ENCODE measurements at places on chromosomes 13 and 19.
A peak's percentile ranks its signal among the peaks of the same experiment; 100 is the strongest.

DNA sequence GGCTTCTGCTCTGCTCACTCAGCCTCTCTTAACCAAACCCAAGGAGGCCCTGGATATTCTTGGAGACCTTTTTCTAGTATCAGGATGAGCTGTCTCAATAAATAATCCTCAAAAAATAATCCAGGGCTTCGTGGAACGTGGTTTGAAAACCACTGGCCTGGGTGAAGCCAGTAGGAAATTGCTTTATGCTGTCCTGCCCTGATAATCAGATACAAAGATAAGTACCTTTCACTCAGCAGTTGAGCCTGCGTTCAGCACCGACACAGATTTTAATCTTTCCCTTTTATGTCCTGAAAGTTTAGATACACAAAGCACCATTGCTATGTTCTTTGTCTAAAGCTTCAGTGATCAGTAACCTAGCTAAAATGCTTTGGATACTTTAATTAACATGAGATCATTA, 460.0 kb downstream of the RFC3 start:
- no peaks in the 10 kb centered on the region for H3K36me3 ChIP-seq
- no peak overlapping the region for H3K4me3 ChIP-seq
- H3K4me1 ChIP-seq = no peaks in the 10 kb centered on the region

- H3K27ac ChIP-seq = no peak overlapping the region
- DNase-seq = no peak
- no peak overlapping the region for H3K4me3 ChIP-seq
- H3K27me3 ChIP-seq = peaks cover 14% of the 10 kb centered on the region
Measured at GRCh38 chr13:101423872-101424271, 7.6 kb upstream of the NALCN start.

DNA sequence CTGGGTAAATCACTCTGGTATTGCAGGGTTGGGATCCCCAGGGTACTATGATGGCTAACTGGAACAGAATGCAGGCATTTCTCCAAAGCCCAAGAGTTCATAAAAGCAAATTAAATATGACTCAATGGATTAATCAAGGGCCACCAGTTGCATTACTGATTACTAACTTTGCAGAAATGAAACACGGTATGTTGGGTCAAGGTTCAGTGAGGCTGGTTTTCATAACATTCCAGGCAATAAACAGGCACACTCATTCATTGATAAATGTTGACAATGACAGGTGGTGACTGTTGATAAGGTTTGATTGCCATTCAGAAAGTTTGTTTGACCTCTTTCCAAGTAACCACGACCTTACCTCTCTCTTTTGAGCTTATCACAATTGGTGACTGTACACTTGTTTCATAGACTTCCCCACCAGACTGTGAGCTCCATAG, 506 bp upstream of the AP1M1 start:
- H3K4me1 ChIP-seq = peaks cover 28% of the 10 kb centered on the region
- peak overlapping the region; percentile 90 for H3K27ac ChIP-seq
- H3K4me3 ChIP-seq = peak overlapping the region; percentile 88
- peaks cover 7% of the 10 kb centered on the region for H3K36me3 ChIP-seq
- no peak for DNase-seq
- H3K27me3 ChIP-seq = no peaks in the 10 kb centered on the region

DNA sequence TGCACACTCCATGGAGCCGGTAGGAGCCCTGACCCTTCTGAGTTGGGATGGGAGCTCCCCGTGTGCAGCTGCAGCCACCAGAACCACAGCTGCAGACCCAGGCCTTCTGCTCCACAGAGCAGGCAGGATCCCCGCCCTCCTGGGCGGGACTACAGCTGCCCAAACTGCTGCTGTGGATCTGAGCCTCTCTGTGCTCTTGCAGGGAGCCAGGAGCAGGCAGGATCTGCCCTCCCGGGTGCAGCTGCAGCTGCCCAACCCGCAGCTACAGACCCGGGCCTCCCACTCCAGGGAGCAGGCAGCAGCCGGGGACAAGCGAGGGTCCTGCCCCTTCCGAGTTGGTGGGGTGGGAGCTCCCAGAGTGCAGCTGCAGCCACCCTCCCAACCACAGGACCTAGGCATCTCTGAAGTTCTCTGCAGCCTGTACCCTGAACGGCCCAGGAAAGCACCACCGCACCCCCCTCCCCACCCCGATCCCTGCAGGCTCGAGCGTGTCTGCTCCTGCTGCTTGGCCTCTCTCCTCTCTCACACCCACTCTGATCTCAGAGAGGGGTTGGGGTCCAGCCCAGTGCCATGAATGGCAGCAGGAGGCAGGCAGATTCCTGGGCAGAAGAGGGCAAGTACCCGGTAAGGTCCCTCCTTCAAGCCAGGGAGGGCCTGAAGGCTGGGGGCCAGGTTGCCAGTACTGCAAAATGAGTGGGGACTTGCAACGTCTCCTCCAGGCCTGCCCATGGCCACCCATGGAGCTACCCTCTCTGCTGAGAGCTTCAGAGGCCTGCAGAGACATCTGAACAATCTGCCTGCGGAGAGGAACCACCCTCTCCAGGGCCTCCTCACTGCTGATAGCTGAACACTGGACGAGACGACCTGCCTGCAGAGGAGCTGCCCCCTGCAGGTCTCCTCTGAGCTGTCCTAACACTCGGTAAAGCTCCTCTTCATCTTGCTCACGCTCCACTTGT, 16.4 kb upstream of the EMP3 start:
- peaks cover 24% of the 10 kb centered on the region for H3K4me1 ChIP-seq
- no peaks in the 10 kb centered on the region for H3K36me3 ChIP-seq
- no peak for DNase-seq
- no peak overlapping the region for H3K27ac ChIP-seq
- H3K27me3 ChIP-seq = peaks cover 21% of the 10 kb centered on the region
- no peak overlapping the region for H3K4me3 ChIP-seq

- no peak overlapping the region for H3K27ac ChIP-seq
- DNase-seq = no peak
- H3K4me3 ChIP-seq = no peak overlapping the region
- peaks cover 13% of the 10 kb centered on the region for H3K27me3 ChIP-seq
- H3K4me1 ChIP-seq = peaks cover 78% of the 10 kb centered on the region
Measured at GRCh38 chr13:106473154-106473553, 62.3 kb downstream of the EFNB2 start.

- H3K27me3 ChIP-seq = no peaks in the 10 kb centered on the region
- H3K36me3 ChIP-seq = peaks cover 11% of the 10 kb centered on the region
- DNase-seq = peak; percentile 77
- peak overlapping the region; percentile 68 for H3K4me3 ChIP-seq
- H3K4me1 ChIP-seq = peaks cover 27% of the 10 kb centered on the region
Measured at GRCh38 chr19:48419158-48419920, 25.9 kb downstream of the GRIN2D start.

DNA sequence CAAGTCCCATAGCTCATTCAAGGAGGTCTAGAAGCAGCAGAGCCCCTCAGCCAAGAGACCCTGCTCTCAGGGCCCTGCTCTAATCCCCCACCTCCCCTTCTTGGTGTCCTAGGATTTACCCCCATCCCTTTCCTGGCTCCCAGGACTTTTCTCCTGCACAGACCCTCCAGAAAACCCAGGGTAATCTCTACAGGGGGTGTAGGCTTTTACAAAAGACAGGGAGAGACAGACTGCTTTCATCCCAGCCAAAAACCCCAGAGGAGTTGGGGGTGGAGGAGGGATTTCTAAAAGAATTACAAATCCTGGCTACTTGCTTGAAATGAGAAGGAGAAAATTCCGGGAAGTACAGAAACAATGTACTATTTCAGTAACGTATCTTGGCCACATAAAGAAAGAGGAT, 133.3 kb downstream of the TNFSF13B start:
- no peak for DNase-seq
- no peak overlapping the region for H3K4me3 ChIP-seq
- H3K27ac ChIP-seq = no peak overlapping the region
- no peaks in the 10 kb centered on the region for H3K4me1 ChIP-seq
- peaks cover 9% of the 10 kb centered on the region for H3K27me3 ChIP-seq

GRCh38 chr19:784541-784940, 12.7 kb upstream of the PTBP1 start:
- no peak overlapping the region for H3K27ac ChIP-seq
- no peaks in the 10 kb centered on the region for H3K36me3 ChIP-seq
- peaks cover 44% of the 10 kb centered on the region for H3K4me1 ChIP-seq
- peaks cover 8% of the 10 kb centered on the region for H3K27me3 ChIP-seq
- no peak for DNase-seq

DNA sequence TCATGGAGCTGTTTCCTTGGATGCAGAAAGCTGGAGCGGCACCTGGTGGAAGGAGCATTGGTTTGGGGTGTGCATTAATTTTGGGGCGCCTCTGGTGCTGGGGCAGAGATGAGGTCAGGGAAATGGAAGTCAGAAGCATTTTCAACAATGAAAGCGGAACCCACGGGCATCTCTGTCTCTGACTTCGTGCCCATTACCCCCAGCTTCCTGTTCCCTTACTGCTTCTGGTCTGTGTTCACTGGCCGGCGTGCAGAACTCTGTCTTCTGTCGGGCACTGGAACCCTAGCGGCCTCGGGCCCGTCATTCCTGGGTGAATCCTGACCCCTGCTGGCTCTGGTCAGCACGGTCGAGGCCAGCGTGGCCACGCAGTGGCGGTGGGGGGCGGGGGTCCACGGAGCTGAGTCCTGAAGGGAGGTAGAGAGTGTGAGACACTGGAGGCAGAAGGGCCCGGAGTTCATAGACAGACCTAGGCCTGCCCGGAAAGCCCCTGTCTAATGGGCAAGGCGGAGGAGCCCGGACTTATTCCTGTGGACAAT, 7.9 kb upstream of the LINGO3 start:
- peak overlapping the region; percentile 15 for H3K4me3 ChIP-seq
- peaks cover 28% of the 10 kb centered on the region for H3K4me1 ChIP-seq
- H3K36me3 ChIP-seq = peaks cover 5% of the 10 kb centered on the region

DNA sequence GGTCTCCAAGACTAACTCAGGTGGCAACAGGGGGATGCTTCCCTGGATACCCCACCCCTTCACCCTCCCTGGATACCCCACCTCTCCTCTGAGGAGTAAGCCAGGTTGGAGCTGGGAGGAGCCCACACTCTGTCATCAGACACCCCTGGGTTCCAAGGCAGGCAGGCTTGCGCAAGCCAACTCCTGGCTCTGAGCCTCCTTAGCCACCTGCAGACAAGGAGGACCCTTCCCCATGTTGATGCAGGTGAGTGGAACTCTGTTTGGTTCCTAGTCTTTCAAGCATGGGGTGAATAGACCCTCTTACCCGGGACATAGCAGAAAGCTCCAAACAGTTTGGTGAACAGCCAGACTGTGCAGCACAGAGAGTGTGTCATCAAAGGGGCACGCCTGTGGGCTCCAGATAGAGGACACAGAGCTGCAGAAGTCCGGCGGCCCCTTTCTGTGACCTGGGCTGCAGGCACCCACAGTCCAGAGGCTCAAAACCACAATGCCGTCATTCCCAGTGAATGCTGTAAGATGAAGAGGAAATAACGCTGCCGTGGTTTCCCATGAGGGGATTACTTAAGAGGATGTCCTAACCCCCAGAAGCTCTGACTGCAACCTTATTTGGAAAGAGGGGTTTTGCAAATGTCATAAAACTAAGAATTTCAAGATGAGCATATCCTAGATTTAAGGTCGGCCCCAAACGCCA, 12.1 kb upstream of the HAS1 start:
- peaks cover 4% of the 10 kb centered on the region for H3K27me3 ChIP-seq
- H3K36me3 ChIP-seq = no peaks in the 10 kb centered on the region
- H3K27ac ChIP-seq = no peak overlapping the region
- H3K4me3 ChIP-seq = no peak overlapping the region
- no peak for DNase-seq

- H3K27me3 ChIP-seq = peaks cover 22% of the 10 kb centered on the region
- H3K4me3 ChIP-seq = peak overlapping the region; percentile 73
- DNase-seq = no peak
- peaks cover 24% of the 10 kb centered on the region for H3K4me1 ChIP-seq
- no peaks in the 10 kb centered on the region for H3K36me3 ChIP-seq
Measured at GRCh38 chr19:5341448-5341820, 822 bp upstream of the PTPRS start.

- no peak overlapping the region for H3K27ac ChIP-seq
- H3K36me3 ChIP-seq = peaks cover 23% of the 10 kb centered on the region
- peaks cover 13% of the 10 kb centered on the region for H3K4me1 ChIP-seq
- no peak overlapping the region for H3K4me3 ChIP-seq
Measured at GRCh38 chr13:22256111-22256639, 585.3 kb downstream of the FGF9 start.

- no peak overlapping the region for H3K4me3 ChIP-seq
- peak overlapping the region; percentile 99 for H3K27ac ChIP-seq
- H3K36me3 ChIP-seq = no peaks in the 10 kb centered on the region
- no peak for DNase-seq
Measured at GRCh38 chr13:98482476-98483444, 94.1 kb downstream of the STK24 start.

Data from nephron progenitor cell (in vitro differentiated cells).